GM04504 (cell line): ENCODE measurements at places on chromosomes 12 and 14.
A peak's percentile ranks its signal among the peaks of the same experiment; 100 is the strongest.

DNA sequence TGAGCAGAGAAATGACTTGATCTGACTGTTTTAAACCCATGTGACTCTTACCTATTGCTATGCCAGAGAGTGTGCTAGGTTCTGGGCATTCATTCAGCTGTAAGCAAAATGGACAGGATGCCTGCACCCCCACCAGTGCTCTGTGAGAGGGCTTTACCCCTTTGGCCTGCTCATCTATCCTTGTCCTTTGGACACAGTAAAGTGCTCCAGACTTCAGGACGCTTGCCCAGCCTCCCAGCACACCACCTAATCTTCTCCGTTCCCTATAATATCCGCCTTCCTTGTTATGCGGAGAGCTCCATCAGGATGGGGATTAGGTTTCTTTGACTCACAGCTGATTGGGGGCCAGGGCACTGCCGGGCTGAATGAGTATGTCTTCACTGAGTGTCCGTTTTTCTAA is 4.4 kb upstream of the ZNF839 start:
- no peak for DNase-seq

GRCh38 chr14:33307691-33308251 is 369.1 kb downstream of the NPAS3 start:
- DNase-seq: peak; percentile 90

DNA sequence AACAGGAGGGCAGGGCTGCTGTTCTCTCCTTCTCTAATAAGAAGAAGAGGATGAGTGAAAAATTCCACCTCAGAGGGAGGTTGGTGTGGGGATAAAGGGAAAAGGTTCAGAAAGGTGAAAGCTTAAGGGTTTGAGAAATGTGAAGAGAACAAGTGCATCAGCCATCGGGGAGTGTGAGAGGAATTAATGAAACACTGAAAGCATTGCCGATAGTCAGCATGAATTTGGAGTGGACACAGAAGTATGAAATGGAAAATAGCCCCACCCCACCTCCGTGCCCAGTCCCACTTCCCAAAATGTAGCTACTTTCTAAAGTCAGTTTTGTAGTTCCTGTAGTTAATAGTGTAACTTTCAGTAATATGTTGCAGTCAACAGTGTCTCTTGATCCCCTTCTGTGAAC is 33.4 kb downstream of the DIP2B start:
- DNase-seq: no peak

DNA sequence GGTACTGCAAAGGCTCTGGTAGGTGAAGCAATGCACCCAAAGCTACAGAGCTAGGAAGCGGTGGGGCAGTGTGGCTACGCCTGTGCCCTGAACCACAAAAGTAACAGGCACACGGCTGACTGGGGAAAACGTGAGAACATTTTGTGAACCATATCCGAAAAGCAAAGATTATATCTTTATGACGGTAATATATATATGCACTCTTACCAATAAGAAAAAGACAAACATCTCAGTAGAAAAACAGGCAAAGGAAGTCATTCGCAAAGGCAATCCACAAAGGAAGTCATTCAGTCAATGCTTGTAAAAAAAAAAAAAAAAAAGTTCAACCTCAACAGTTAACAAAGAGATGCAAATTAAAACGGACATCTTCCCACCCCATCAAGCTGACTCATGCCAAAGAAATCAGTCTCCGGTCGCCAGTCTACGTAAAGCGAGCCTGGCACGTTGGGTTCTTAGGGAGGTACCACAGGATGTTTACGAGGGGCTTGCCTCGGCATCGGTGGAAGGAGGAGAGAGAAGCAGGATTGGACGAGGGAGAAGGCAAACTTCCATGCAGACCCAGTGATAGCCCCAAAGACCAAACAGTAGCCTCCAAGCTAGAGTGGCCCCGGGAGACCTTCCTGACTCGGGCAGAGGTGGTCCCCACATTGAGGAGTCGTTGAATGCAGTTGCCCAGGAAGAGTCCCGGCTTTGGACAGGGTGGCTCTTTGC is 39.4 kb upstream of the PPP2R5C start:
- peak; percentile 34 for DNase-seq

GRCh38 chr12:52268212-52268611 is 6.2 kb upstream of the KRT86 start:
- DNase-seq: no peak

DNA sequence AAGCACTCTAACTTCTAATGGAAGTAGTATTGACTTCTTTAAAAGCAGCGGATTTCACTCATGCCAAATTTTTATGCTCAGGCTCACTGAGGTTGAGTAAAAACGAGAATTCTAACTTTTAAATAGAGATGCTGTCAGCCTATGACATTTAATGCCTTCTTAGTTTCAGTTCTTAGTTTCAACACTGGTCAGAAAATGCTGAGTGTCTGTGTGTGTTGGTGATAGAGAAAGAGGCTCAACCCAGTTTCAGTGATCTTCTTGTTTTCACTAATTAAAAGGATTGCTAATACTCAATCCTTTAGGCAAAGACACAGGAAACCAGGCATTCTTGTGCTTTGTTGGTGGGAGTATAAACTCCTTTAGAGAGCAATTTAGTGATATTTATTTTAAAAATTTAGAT is 31.0 kb downstream of the PEBP1 start:
- no peak for DNase-seq

- no peak for DNase-seq
Measured at GRCh38 chr12:42846782-42847181, 257.2 kb upstream of the PRICKLE1 start.

GRCh38 chr14:104512061-104512460 is 67.5 kb upstream of the C14orf180 start:
- no peak for DNase-seq
